ENCODE measurements at places on chromosomes 2 and 18.

- peak; percentile 38 for DNase-seq
These were observed 181.4 kb downstream of the SMAD2 start for GRCh38 chr18:47748847-47749599.

GRCh38 chr2:18387441-18388206, 172.8 kb downstream of the RDH14 start:
- peak; percentile 61 for DNase-seq

GRCh38 chr18:48884306-48884705, 66.5 kb downstream of the SMAD7 start:
- no peak for DNase-seq

DNA sequence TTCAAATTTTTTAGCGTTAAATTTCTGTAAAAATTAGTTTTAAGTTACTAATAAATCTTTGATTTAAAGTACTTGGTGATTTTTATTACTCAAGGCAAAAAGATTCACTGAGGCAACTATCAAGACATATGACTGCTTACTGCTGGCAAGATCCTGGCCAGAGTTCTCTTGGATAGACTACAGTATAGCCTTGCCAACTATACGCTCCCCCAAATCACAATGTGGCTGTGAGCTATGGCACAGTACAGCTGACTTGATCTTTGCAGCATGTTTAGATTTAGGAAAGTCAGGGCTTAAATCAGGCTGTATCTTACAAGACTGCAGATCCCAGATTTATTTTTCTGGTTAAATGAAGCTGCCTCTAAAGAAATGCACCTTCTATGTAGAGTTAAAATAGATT, 26.5 kb downstream of the MSTN start:
- DNase-seq, result no peak

DNA sequence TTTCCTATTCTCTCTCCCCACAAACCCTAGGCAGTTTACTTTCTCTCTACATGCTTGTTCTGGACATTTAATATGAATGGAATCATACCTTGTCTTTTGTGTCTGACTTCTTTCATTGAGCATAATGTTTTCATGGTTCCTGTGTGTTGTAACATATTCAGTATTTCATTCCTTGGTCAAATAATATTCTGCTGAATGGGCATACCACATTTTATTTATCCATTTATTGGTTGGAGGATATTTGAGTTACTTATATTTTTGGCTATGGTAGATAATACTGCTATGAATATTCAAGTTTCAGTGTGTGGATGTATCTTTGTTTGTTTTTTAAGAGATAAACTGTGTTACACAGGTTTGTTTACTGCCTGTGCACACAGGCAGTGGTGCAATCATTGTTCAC, 9.0 kb downstream of the TWSG1 start:
- no peak for DNase-seq

- DNase-seq, result no peak
These were observed 80.8 kb downstream of the RTN4 start for GRCh38 chr2:54969295-54969939.

GRCh38 chr18:50473881-50474280, 86.0 kb upstream of the MAPK4 start:
- DNase-seq, result no peak

DNA sequence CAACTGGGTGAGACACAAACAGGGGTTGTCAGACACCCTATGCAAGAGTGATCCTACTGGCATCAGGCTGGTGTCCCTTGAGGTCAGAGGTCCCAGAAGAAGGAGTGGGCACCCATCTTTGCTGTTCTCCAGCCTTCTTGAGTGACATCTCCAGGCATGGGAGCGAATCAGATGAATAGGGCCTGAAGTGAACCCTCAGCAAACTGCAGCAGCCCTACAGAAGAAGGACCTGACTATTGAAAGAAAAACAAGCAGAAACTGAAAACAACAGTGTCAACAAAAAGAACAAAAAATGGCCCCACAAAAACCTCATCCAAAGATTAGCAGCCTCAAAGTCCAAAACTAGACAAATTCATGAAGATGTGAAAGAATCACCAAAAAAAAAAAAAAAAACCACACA, 1229.7 kb upstream of the CRIM1 start:
- DNase-seq, result no peak
